ENCODE measurements at places on chromosomes 11 and 22.

- DNase-seq, result no peak
Observed at GRCh38 chr11:114959953-114960505, 281.7 kb downstream of the NXPE2 start.

- DNase-seq, result no peak
Observed at GRCh38 chr11:122042981-122043380, 73.0 kb downstream of the BLID start.

- peak; percentile 31 for DNase-seq
Observed at GRCh38 chr11:45807792-45808238, 2.9 kb downstream of the SLC35C1 start.

DNA sequence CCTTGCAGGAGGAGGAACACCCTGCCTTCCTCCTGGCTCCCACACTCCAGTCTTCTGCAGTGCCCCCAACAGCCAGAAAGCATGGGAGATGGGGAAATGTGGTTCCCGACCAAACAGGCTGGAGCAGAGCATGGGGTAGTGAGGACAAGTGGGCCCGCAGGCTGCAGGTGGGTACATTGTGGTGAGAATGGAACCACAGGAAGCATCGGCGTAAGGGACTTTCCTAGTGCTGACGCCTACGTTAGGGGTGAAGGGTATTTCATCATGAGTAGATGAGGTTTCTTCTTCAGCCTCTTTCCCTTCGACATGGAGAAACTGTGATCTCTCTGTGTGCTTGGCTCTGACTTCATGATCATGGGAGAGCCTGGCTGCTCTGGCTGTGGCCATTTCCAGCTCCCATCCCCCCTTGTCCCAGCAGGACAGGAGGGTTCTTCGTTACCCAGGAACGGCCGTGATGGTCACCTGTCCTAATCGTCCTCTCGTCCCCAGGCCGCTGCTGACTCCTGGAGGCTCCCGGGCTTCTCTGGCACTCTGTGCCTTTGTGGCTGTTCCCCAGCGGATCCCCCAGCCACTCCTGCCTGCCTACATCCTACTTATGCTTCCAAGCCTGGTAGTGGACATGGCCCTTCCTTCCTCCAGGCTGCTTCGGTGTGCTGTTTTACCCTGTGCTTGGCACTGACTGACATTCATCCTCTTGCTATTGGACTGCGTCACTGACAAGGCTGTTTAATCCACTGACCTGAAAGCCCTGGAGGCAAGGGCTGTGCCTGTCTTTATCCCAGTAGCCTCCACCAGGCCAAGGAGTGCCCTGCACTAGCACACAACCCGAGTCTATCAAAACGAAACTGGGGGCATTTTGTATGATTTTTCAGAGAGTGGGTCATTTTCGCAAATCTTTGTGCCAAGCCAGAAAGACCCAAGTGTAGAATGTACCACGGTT, 65.2 kb upstream of the CECR2 start:
- no peak for DNase-seq

DNA sequence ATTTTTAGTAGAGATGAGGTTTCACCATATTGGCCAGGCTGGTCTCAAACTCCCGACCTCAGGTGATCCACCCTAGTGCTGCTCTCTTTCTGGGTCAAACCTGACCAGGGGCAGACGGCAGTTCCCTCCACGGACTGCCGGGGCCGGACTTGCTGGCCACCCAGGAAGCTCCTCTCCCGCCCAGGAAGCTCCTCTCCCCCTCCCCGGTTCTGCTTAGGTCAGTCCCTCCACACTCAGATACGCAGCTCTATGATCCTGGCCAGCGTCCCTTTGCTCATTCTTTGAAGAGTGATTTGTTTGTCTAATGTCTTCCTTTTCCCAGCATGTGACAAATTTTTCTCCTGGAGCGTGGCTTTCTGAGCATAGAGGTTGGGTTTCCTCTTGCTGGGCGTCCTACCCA, 125.3 kb upstream of the B3GAT1 start:
- no peak for DNase-seq

Measured in ascending aorta (tissue), 2 donors.